ENCODE measurements at places on chromosomes 3 and 15.
A peak's percentile ranks its signal among the peaks of the same experiment; 100 is the strongest.

DNA sequence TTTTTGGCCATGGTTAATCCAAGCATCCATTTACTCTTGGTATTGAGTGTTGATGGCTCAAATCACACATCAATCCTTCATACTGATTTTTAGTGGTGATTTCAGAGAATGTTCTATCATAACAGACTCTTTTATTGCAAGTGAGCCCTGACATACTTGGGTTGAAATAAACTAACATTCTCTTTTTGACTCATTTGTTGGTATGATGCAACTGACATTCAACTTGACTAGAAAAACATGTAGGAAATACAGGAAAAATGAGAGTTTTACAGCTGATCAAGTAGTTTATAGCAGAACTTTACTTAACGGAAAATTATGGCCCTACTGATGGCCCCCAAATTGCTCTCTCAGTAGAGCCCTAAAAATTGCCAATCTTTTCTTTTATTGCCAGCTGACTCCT, 173.9 kb upstream of the CD96 start:
- DNase-seq = no peak

GRCh38 chr15:100528833-100529428, at the start of gene CERS3:
CERS3 (minus strand) TSS chr15:100528950; CDS start chr15:100501849, 27,101 bp downstream.
- DNase-seq = no peak

- peak; percentile 30 for DNase-seq
These were observed 16.2 kb downstream of the NISCH start for GRCh38 chr3:52471371-52472238.

DNA sequence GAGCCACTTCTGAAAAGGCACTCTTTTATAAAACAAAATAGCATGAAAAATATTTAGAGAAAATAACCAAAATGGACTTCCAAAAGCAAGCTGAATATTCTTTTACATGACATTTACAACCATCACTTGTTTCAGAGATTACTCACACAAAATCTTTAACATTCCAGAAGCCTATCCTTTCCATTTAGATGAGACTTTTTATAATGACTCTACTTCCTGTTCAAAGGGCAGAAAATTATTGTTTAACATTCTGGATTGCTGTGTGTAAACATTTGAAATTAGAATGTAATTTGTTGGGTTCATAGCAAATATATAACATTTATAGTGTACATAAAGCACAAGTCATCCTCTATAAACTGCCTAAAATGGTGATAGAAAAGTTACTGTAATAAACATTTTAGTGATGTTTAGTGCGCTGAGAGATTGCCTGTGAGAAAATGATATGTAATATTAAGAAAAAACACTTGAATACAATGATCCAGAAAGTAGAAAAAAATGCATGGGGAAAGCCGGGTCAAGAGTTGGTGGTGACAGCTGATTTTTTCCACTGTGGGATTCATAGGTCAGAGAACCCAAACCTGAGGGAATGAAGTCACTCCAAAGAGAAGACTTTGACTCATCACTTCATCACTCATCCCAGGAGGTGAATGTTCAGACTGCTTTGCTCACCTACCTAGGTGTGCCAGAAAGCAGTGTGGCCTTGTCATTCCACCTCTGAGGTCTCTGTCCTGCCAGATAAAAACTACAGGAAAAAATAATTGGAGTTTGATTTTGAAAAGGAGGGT, 305.8 kb downstream of the ARPP21 start:
- DNase-seq = no peak

DNA sequence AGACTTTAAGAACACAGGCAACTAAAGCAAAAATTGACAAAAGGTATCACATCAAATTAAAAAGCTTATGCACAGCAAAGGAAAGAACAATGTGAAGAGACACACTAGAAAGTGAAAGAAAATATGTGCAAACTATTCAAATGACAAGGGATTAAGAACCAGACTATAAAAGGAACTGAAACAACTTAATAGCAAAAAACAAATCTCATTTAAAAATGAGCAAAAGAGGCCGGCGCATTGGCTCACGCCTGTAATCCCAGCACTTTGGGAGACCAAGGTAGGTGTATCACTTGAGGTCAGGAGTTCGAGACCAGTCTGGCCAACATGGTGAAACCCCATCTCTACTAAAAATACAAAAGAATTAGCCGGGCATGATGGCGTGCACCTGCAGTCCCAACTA, 14.4 kb downstream of the NGLY1 start:
- DNase-seq = peak; percentile 34

Measured in GM06990 (cell line).